ENCODE measurements at places on chromosomes 6 and 20.

GRCh38 chr6:121847806-121848522 lies 412.5 kb downstream of the GJA1 start:
- DNase-seq, result no peak

DNA sequence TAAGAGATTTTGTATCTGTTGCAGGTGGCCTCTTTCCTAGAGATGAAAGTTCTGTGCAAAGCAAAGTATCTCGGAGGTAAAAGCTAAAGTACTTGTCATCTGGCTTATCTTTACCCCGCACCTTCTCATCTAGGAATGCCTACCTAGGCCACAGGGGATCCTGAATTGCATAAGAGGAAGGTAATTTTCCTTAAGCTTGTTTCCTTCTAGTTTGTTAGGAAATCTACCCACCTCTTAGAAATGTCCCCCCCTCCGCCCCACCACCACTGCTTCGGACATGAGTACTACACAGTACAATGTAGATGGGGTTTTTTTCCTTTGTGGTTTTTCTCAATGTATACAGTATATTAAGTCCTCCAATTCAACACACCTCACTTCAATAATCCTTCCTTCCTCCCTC lies 21.5 kb downstream of the FOXC1 start:
- no peak for DNase-seq

GRCh38 chr6:6406715-6407070 lies 86.2 kb upstream of the F13A1 start:
- DNase-seq, result no peak

DNA sequence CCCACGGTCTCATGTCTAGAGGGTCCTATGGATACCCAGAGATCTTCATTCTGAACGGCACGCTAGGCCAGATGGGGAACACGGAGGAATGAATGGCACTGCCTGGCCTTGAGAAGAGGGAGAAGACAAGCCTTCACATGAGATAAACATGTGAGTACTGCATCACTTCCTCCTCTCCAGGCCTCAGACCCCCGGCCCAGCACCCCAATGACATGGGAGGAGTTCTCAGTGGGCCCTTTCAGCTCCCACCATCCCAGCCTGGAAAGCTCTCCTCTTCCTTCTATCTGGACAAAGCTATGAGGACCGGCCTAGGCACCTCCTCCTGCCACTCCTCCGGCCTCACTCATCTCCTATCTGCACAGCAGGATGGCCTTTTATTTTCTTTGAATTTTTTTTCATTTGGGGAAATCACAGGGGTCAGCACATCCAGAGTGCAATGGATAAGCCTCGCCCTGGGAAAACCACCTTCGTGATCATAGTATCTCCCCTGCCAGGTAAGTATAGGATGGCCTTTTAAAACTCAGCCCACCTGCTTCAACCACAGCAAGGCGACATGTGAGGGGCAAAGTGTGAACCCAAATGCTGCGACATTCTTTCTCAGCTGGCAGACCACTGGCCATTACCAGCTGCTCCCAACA lies 39.2 kb upstream of the CDKN1A start:
- DNase-seq, result no peak

GRCh38 chr6:39173270-39173669 lies 56.0 kb downstream of the KCNK5 start:
- no peak for DNase-seq

DNA sequence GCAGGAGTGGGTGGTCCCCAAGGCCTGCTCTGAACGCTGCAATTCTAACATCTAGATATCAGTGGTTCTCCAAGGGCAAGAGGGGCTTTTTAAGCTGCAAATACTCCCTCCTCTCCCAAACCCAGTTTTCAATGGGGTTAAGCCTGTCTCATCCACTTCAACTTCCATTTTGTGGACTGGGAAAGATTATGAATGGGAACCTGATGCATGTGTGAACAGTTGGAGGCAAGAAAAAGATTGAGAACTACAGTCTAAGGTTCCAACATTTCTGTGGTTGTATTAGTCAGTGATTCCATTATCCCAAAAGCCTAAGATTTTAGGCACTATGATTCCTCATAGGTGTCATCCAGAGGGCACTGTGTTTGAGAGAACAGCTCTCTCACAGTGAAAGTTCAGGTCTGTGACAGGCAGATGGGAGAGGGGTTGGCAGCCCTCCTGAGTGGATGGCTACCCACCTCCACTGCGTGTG lies 53.7 kb downstream of the HNF4A start:
- no peak for DNase-seq

DNA sequence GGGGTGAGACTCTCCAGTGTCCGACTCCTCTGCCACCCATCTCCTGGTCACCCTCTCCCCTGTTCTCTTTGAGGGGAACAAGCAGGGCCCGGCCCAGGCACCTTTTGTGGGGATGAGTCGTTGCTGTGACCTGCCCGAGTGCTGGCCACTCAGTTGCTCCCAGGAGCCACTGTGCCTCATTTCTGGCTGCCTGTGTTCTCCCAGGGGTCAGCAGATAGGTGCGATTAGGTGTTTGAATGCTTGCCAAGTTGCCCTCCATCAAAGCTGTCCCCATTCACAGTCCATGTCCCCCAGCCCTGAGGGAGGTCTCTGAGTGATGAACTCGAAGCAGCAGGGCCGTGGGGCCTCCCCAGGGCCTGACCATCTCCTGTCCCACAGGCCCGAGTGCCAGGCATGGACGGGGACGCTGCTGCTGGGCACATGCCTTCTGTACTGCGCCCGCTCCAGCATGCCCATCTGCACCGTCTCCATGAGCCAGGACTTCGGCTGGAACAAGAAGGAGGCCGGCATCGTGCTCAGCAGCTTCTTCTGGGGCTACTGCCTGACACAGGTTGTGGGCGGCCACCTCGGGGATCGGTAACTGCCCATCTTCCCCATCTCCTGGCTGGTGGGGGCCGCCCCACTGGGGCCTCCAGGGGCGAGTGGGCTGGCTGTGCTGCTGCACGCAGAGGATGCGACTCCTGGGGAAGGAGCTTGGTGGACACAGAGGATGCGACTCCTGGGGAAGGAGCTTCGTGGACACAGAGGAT lies 4.1 kb downstream of the SLC17A9 start:
- no peak for DNase-seq

- no peak for DNase-seq
Observed at GRCh38 chr20:50251992-50252511, 61.4 kb downstream of the CEBPB start.

DNA sequence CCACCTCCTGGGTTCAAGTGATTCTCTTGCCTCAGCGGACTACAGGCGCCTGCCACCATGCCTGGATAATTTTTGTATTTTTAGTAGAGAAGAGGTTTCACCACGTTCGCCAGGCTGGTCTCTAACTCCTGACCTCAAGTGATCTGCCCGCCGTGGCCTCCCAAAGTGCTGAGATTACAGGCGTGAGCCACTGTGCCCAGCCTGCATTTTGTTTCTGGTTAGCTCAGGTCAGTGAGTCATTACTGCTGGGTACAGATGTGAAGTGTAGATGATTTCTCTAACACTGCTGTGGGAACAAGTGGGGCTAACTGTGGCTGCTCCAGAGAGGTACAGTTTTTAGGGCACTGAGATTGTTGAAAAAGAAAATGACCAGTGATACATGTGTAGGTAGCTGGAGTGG lies 188.6 kb downstream of the PRL start:
- DNase-seq, result no peak

DNA sequence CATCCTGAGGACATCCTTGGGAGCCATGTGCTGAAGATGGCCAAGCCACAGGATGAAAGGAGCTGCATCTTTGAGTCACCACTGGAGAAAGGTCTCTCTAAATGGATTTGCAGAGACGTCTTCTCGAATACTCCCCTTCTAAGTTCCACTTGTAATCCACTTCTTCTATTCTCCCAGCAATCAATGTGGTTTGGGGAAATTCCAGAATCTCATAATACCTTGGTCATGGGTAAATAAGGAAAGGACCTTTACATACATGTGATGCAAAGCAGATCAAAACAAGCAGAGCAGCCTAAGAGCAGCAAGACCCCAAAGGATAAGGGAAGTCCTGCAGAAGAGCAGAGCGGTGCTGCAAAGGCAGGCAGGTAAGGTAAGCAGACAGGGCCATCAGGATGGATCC lies 35.3 kb downstream of the TRIM38 start:
- DNase-seq, result no peak

GRCh38 chr6:168134560-168135201 lies 55.7 kb upstream of the FRMD1 start:
- no peak for DNase-seq
